ENCODE measurements at places on chromosomes 7 and 10. TPM values are rescaled to one million over a fixed set of nuclear protein-coding genes. Genes with fewer than 3 reads are reported as not detected.

The RAB19 gene
- not detected for total RNA-seq

The ABCB4 gene
- 0.43 TPM for total RNA-seq

The VPS37D gene
- total RNA-seq, result 3.5 TPM

The EBF3 gene
- 0.43 TPM for total RNA-seq

The FAM149B1 gene
- 23.3 TPM for total RNA-seq

The SYT15 gene
- 1.2 TPM for total RNA-seq

The NKX2-3 gene
- total RNA-seq, result not detected

- H3K4me3 ChIP-seq, result no peak overlapping the region
- no peaks in the 10 kb centered on the region for H3K27me3 ChIP-seq
- H3K27ac ChIP-seq, result no peak overlapping the region
- H3K4me1 ChIP-seq, result no peaks in the 10 kb centered on the region
- no peaks in the 10 kb centered on the region for H3K36me3 ChIP-seq
- DNase-seq, result no peak
Measured at GRCh38 chr10:88026031-88026430, 162.6 kb downstream of the PTEN start.

DNA sequence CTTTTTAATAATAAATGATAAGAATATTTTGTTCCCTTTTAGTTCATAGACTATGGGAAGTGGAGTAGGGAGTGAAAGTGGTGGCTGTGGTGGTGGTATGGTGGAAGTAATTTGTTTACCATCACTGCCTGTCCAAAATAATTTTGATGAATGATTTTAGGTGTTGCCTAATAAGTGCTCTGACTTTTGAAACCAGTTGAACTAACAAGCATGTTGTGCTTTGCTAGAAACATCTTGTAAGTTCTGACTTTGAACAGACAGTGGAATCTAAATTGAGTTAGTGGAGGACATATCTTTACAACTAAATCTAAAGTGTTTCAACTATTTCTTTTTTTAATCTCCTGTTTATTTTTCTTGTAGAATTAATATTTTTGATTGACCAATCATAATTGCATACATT lies 49.7 kb downstream of the ZEB1 start:
- no peaks in the 10 kb centered on the region for H3K27me3 ChIP-seq
- DNase-seq, result no peak
- H3K4me3 ChIP-seq, result no peak overlapping the region
- H3K4me1 ChIP-seq, result peaks cover 17% of the 10 kb centered on the region
- H3K36me3 ChIP-seq, result 0 out of 2 replicates have a peak, but pooled peaks cover 2% of the 10 kb centered on the region

- no peak overlapping the region for H3K4me3 ChIP-seq
- no peaks in the 10 kb centered on the region for H3K4me1 ChIP-seq
- no peaks in the 10 kb centered on the region for H3K36me3 ChIP-seq
- DNase-seq, result no peak
- peaks cover 21% of the 10 kb centered on the region for H3K27me3 ChIP-seq
Measured at GRCh38 chr7:101422356-101423195, 59.9 kb downstream of the COL26A1 start.

DNA sequence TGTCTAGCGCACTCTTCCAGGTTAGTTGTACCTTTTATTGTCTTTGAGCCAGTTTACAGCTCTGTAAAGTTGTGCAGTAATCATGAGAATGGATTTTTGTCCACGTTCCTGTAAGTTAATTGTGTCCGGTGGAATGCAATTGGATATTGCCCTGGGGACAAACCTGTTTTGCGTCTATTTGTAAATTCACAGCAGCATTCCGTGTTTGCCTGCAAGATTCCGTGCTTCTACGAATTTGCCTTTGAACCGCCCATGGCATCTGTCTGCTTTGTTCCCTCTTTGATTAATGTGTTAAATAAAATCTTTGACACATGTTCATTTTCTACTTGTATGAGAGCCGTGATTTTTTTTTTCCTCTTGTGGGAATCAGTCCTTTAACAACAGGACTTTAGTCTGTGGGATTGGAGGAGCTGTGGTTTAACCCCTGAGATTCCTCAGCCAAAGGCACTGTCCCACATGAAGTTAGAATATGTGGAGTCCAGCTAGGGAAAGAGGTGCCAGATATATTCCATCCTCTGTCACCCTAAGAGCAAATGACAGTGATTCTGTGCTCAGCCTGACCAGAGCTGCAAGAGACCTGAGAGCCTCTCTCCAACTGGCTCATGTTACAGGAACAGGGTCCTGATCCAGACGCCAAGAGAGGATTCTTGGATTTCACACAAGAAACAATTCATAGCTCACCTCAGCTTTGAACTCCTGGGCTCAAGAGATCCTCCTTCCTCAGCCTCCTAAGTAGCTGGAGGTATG lies 126.3 kb downstream of the COL26A1 start:
- no peak overlapping the region for H3K27ac ChIP-seq
- H3K27me3 ChIP-seq, result peaks cover 17% of the 10 kb centered on the region
- H3K4me3 ChIP-seq, result no peak overlapping the region
- no peaks in the 10 kb centered on the region for H3K36me3 ChIP-seq
- no peaks in the 10 kb centered on the region for H3K4me1 ChIP-seq

- no peak overlapping the region for H3K4me3 ChIP-seq
- no peaks in the 10 kb centered on the region for H3K27me3 ChIP-seq
- H3K27ac ChIP-seq, result no peak overlapping the region
- no peaks in the 10 kb centered on the region for H3K36me3 ChIP-seq
- no peak for DNase-seq
- H3K4me1 ChIP-seq, result no peaks in the 10 kb centered on the region
Measured at GRCh38 chr7:108284349-108285002, 154.3 kb upstream of the LAMB4 start.

- DNase-seq, result no peak
- H3K36me3 ChIP-seq, result no peaks in the 10 kb centered on the region
- H3K27ac ChIP-seq, result no peak overlapping the region
Measured at GRCh38 chr7:142329062-142329790, 71.4 kb upstream of the PRSS58 start.

- H3K27ac ChIP-seq, result no peak overlapping the region
- peak; percentile 20 for DNase-seq
- no peak overlapping the region for H3K4me3 ChIP-seq
- H3K36me3 ChIP-seq, result no peaks in the 10 kb centered on the region
Measured at GRCh38 chr7:1200045-1200444, 32.6 kb upstream of the UNCX start.

- H3K4me1 ChIP-seq, result no peaks in the 10 kb centered on the region
- no peaks in the 10 kb centered on the region for H3K27me3 ChIP-seq
- H3K27ac ChIP-seq, result no peak overlapping the region
- H3K4me3 ChIP-seq, result no peak overlapping the region
- peaks cover 4% of the 10 kb centered on the region for H3K36me3 ChIP-seq
- no peak for DNase-seq
Measured at GRCh38 chr7:45718464-45719330, 144.5 kb downstream of the ADCY1 start.

- H3K36me3 ChIP-seq, result no peaks in the 10 kb centered on the region
- H3K27ac ChIP-seq, result no peak overlapping the region
- no peaks in the 10 kb centered on the region for H3K27me3 ChIP-seq
- no peaks in the 10 kb centered on the region for H3K4me1 ChIP-seq
- no peak for DNase-seq
Measured at GRCh38 chr7:157714166-157715070, 377.6 kb downstream of the DNAJB6 start.

DNA sequence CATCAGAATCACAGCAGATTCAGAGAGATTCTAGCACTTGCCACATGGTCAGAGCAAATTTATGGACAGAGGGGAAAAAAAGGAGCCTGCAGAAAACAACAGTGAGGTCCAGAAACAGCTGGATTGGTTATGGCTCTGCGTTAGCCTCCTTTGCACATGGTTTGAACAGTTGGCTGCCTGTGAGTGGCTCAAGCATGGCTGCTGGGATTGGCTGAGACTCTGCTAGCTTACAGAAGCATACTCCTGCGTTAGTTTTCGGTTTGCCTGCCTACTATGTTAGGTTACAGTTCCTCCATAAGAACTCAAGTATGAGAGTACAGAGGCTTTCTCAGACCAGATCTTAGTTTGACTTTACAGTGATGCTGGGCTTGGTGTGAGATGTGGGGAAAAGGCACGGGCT lies 80.7 kb upstream of the WDR11 start:
- H3K27me3 ChIP-seq, result no peaks in the 10 kb centered on the region
- H3K4me3 ChIP-seq, result no peak overlapping the region
- H3K27ac ChIP-seq, result no peak overlapping the region
- H3K36me3 ChIP-seq, result no peaks in the 10 kb centered on the region

GRCh38 chr10:120282846-120283492 lies 174.1 kb upstream of the PLPP4 start:
- H3K4me3 ChIP-seq, result no peak overlapping the region
- H3K27me3 ChIP-seq, result no peaks in the 10 kb centered on the region
- H3K36me3 ChIP-seq, result no peaks in the 10 kb centered on the region

DNA sequence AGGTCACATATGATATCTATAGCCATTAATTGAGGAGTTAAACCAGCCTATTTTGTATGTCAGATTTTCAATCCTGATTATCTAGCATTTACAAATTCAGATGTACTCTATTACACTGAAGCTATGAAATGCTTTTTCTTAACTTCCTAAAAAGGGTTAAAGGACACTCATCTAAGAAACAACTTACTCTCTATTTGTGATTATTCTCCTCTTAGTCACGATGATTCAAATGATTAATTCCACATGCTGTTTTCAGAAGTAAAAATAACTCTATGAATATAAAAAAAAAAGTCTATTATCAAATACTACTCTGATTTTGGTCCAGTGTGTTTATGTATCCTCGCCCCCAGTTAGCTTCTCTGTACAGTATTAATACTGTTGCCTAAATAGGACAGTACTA lies 1199.9 kb downstream of the GATA3 start:
- peak overlapping the region; percentile 84 for H3K27ac ChIP-seq
- no peaks in the 10 kb centered on the region for H3K27me3 ChIP-seq
- peak; percentile 88 for DNase-seq
- H3K36me3 ChIP-seq, result no peaks in the 10 kb centered on the region
- peaks cover 22% of the 10 kb centered on the region for H3K4me1 ChIP-seq

- no peak overlapping the region for H3K27ac ChIP-seq
- no peaks in the 10 kb centered on the region for H3K27me3 ChIP-seq
- DNase-seq, result peak; percentile 36
- peaks cover 38% of the 10 kb centered on the region for H3K4me1 ChIP-seq
- no peak overlapping the region for H3K4me3 ChIP-seq
Measured at GRCh38 chr10:69731184-69731583, 70.5 kb upstream of the COL13A1 start.

- no peaks in the 10 kb centered on the region for H3K36me3 ChIP-seq
- no peak overlapping the region for H3K27ac ChIP-seq
- no peak overlapping the region for H3K4me3 ChIP-seq
- peak; percentile 86 for DNase-seq
- no peaks in the 10 kb centered on the region for H3K27me3 ChIP-seq
Measured at GRCh38 chr10:62618576-62619412, 185.7 kb upstream of the ADO start.

- peaks cover 47% of the 10 kb centered on the region for H3K4me1 ChIP-seq
- DNase-seq, result no peak
- no peak overlapping the region for H3K4me3 ChIP-seq
- H3K27ac ChIP-seq, result peak overlapping the region; percentile 100
Measured at GRCh38 chr7:44634187-44634838, 27.9 kb downstream of the OGDH start.

GRCh38 chr10:24744946-24745345 lies 21.3 kb upstream of the ARHGAP21 start:
- no peak for DNase-seq
- H3K27ac ChIP-seq, result no peak overlapping the region
- H3K27me3 ChIP-seq, result no peaks in the 10 kb centered on the region
- H3K4me1 ChIP-seq, result no peaks in the 10 kb centered on the region

DNA sequence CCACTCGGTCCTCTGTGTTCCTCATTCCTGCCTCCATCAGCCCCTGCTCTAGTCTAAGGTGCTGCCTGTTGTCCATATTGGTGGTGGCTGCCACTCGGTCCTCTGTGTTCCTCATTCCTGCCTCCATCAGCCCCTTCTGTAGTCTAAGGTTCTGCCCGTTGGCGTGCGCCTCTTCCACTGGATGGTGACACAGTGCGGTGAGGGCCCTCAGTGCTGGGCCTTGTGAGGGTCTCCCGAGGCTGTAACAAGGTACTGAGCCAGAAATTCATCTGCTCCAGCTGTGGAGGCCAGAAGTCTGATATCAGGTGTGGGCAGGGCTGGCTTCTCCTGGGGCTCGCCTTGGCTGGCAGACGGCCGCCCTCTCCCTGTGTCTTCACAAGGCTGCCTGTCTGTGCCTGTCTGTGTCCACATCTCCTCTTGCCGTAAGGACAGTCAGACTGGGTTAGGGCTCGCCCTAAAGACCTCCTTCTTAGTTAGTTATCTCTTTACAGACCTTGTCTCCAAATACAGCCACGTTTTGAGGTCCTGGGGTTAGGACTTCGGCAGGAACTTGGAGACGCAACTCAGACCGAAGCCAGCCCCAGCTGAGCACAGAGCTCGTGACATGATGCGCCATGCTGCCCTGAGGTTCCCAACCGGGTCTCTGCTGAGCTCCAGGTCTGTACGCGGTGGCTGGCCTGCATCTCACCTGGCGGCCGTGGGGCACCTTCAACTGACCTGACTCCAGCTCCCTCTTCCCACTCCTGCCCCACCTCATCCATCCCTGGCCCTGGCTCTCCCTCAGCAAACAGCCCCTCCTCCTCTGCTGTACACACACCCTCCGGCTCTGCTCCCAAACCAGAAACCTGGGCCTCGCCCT lies 181.4 kb upstream of the SHH start:
- H3K36me3 ChIP-seq, result no peaks in the 10 kb centered on the region
- no peak overlapping the region for H3K4me3 ChIP-seq
- no peaks in the 10 kb centered on the region for H3K27me3 ChIP-seq
- DNase-seq, result no peak
- H3K27ac ChIP-seq, result no peak overlapping the region

DNA sequence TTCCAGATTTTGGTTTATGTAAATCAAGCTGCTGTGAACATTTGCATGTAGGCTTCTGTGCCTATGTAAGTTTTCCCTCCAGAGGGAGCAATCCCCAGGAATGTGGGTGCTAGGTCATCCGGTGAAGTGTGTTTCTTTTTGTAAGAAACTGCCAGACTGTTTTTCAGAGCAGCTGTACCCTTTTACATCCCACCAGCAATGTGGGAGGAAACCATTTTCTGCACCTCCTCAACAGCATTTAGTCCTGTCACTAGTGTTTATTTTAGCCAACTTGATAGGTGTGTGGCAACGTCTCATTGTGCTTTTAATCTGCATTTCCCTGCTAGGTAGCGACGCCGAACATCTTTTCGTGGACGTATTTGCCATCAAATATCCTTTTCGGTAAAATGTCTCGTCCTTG lies 395.7 kb upstream of the FOXK1 start:
- no peak overlapping the region for H3K4me3 ChIP-seq
- no peaks in the 10 kb centered on the region for H3K27me3 ChIP-seq
- H3K27ac ChIP-seq, result no peak overlapping the region

GRCh38 chr7:119935418-119936025 lies 337.5 kb upstream of the KCND2 start:
- H3K36me3 ChIP-seq, result no peaks in the 10 kb centered on the region
- no peak overlapping the region for H3K4me3 ChIP-seq
- H3K4me1 ChIP-seq, result peaks cover 3% of the 10 kb centered on the region
- H3K27ac ChIP-seq, result no peak overlapping the region
- no peaks in the 10 kb centered on the region for H3K27me3 ChIP-seq

DNA sequence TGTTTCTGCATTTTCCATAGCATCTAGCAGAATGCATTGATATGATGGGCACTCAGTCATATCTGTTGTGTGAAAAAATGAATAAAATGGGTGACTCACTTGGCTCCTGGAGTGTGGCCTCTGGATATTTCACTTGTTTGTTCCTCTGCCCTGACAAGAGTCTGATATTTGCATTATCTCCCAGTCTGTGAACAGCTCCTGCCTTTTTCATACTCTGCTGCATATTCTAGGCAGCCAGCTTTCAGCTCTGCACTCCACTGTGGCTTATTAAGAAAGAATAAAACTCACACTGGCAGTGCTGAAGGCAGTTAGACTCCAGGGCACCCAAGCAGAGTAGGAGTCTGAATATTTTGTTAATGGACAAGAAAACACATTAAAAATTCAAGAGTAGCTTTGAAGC lies 623.9 kb downstream of the SORCS1 start:
- no peak overlapping the region for H3K27ac ChIP-seq
- no peaks in the 10 kb centered on the region for H3K27me3 ChIP-seq
- H3K4me1 ChIP-seq, result no peaks in the 10 kb centered on the region
- no peak overlapping the region for H3K4me3 ChIP-seq
